Aortic smooth muscle cell (primary cell): ENCODE measurements at places on chromosomes 5 and 9. TPM values are rescaled to one million over a fixed set of nuclear protein-coding genes. Genes with fewer than 3 reads are reported as not detected.

IL9 gene
- not detected in 2 replicates for total RNA-seq

AK1 gene
- 75.6 and 90.4 TPM in 2 replicates for total RNA-seq

TAF11L6 gene
- total RNA-seq = not detected in 2 replicates

IFNA2 gene
- not detected in 2 replicates for total RNA-seq

ELP1 gene
- total RNA-seq = 31.5 and 39.4 TPM in 2 replicates

DRD1 gene
- 0.12 and 0.53 TPM in 2 replicates for total RNA-seq

IGIP gene
- 16.9 and 19.3 TPM in 2 replicates for total RNA-seq

CCDC187 gene
- total RNA-seq = under 0.01 TPM in 2 replicates

SCGB3A2 gene
- not detected in 2 replicates for total RNA-seq

MARVELD2 gene
- 1.3 and 1.9 TPM in 2 replicates for total RNA-seq

SPINK13 gene
- total RNA-seq = not detected in 2 replicates

MEIKIN gene
- 0.06 TPM in 1 of 2 replicates, not detected in the other for total RNA-seq

PCDHA11 gene
- total RNA-seq = 0.06 and 0.13 TPM in 2 replicates

GABRA6 gene
- total RNA-seq = not detected in 2 replicates

GLDC gene
- total RNA-seq = 3.3 and 5.5 TPM in 2 replicates

PCDHA7 gene
- total RNA-seq = 0.13 and 0.37 TPM in 2 replicates

CDX1 gene
- 0.12 and 0.13 TPM in 2 replicates for total RNA-seq

BSPRY gene
- not detected in 2 replicates for total RNA-seq
